Activated CD8-positive, alpha-beta T cell treated with anti-CD3 and anti-CD28 coated beads for 36 hours (primary cell): ENCODE measurements at places on chromosomes 2 and 18. TPM values are rescaled to one million over a fixed set of nuclear protein-coding genes. Genes with fewer than 3 reads are reported as not detected.

NCKAP5 gene
- total RNA-seq: not detected

ICA1L gene
- 7.1 TPM for total RNA-seq

DNA sequence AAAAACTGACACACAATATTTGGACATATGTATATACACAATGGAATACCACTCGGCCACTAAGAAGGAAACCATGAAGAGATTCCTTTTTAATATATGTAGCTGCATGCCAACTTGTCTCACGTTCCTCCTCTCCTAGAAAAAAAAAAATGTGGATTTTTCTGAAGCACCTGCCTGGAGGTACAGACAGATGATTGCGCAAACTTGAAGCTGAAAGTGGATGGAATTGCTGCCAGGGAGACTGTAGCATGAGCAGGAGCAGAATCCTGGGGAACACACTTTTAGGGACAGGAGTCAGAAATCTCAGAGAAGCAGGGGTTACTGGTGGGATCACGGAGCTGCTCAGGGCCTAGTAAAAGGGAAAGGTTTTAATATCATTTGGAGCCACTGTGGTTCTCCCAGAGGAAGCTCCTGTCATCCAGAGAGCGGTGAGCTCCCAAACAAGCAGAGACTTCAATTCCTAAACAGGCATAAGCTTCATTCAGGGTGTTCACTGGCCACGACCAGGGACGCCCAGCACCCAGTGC lies 640 bp upstream of the SPR start:
- DNase-seq: no peak

DNA sequence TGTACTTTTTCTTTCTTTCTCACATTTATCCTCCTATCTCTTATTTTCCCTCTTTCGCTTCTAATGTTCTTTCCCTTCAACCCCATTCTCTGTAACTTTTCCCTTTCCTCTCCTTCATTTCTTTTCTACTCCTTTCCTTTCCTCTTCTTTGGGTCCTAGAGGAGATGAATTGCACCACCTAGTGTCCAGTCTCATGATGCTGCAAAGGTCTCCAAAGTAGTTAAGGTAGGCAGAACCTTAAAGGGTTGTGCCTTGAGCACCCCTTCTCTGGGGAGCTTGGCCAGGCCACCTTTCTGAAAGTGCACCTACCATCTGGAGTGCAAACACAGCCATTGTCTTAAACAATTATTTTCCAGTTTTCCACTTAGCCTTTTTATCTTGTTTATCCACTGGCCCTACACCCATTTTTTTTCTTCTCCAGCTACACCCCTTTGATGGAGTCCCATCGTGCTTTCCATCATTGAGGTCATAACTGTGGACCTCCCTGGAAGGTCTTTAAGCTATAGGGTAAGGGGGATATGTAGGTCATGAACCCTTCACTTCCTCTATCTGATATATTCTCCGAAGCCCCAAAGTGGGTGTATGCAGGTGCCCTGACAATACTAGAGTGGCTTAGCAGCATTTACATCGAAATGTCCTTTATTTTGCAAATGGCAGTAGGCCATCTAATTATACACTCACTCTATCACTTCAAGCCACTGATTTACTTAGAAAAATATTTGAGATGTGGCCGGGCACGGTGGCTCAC lies 155.9 kb downstream of the ESCO1 start:
- DNase-seq: peak; percentile 15

DNA sequence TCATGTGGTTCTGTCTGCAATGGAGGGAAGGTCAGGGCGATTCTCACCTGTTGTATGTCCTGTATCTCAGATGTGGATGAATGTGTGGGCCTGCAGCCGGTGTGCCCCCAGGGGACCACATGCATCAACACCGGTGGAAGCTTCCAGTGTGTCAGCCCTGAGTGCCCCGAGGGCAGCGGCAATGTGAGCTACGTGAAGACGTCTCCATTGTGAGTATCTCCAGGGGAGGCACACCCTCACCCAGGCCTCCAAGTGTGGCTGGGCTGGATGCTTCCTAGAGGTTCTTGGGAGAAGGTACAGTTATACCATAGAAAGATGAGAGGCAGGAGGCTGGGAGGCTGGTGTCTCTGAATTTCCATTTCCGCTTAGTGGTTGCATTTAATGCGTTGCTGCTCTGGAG lies 46.9 kb downstream of the FBLN7 start:
- DNase-seq: no peak
